Renal pelvis (tissue), 12 donors: ENCODE measurements at places on chromosomes 5 and 9. TPM values are rescaled to one million over a fixed set of nuclear protein-coding genes. Genes with fewer than 3 reads are reported as not detected.

TAF9 gene
- polyA plus RNA-seq = 49.5 TPM

DNA sequence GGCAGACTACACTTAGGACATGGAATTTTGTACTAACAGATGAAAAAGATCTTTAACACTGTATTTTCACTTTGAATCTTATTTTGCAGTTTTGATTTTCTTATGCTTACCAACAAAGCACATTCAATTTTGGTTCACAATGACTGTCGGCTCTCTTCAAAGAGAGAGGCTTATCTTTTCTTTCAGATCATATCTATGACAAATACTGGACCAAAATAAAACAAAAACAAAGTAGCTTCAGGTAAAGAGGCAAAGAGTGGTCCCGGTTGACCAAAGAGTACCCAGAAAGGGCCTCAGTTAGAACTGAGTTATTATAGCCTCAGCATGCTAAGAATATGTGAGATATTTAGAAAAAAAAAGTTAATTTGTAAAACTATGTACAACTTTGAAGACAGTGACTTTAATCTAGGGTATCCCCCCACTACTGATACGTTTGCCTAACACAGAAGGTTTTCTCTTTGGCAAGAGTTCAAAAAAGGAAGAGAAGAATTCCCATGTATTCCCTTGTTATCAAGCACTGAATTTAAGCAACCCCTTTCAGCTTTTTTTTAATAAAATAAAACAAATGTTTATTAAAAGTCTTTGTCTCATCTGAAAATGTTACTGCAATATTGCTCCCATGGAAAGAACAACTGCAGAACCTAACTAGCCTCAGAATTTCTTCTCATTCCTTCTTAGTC is 50.5 kb downstream of the NR6A1 start:
- no peak for DNase-seq

- no peak for DNase-seq
Observed at GRCh38 chr5:72441094-72441723, 66.0 kb downstream of the ZNF366 start.

GRCh38 chr5:39485079-39485478 is 60.3 kb upstream of the DAB2 start:
- no peak for DNase-seq

DNA sequence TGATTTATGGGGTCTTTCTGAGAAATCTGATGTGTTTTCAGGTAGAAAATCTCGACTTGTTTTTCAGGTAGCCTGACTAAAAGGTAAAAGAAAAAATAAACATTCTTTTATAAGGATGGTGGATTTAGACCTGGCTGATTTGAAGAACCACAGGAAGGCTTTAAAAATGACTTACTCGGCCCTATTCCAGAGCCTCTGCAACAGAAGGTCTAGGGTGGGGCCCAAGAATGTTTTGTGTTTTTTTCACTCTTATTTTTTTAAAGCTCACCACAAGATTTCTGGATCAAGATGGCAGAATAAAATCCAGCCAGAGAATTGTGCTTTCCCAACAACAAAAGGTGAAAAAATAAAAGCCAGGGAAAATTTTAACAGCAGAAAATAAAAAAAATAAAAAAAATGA is 59.1 kb downstream of the FNBP1 start:
- no peak for DNase-seq

- DNase-seq = no peak
Observed at GRCh38 chr9:134701581-134702259, 60.1 kb downstream of the COL5A1 start.

DNA sequence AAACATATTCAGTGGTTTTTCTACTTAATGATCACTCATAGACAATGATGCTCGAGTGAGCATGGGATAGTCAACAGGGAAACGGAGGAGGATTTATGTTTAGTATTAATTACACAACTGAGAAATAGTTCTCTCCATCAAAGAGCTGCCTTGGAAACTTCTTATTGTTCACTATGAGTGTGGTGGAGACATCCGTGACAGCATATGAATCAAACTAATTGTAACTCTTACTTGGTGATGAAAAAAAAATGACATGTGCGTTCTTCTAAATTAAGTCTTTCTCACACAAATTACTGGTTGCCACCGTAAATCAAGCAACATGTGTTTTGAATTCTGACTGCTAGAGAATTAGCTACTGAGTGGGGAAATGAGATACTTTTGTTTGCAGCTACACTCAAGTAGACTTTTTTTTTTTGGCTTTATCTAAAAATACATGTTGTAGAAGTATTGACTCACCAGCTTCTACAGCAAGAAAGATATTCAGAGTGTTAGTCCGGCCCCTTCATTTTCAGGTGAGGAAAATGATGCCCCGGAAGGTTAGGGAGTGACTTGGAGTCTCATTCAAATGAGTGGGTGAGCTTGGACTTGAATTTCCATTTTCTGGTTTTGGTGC is 179.4 kb downstream of the CFAP90 start:
- DNase-seq = no peak

DNA sequence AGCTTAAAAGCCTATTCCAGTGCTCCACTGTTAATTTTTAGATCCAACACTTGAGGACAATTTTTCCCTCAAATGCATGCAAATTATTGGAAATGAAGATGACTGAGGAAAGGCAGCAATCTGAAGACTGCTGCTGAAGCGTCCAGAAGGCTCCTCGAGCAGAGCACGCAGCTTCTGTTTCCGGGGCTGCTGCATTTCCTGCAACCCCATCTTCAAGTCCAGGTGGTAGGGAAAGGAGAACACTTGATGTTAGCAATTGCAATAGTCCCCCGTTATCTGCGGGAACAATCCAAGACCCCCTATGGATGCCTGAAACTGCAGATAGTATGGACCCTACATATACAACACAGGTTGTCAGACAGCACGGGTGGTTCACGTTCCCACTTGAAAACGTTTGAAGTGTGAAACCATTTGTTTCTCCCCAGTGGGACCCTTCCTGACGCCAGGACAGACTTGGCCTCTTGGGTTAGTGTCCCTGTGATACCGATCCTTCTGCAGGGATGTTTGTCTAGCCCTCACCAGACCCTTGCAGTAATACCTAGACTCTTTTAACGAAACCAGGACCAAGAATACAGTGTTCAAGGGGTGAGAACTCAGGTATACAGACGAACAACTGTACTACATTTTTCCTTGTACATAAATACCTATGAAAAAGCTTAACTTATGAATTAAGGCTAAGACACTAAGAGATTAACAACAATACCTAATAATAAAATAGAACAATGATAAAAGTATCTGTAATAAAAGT is 152.3 kb downstream of the HSD17B3 start:
- DNase-seq = no peak

DNA sequence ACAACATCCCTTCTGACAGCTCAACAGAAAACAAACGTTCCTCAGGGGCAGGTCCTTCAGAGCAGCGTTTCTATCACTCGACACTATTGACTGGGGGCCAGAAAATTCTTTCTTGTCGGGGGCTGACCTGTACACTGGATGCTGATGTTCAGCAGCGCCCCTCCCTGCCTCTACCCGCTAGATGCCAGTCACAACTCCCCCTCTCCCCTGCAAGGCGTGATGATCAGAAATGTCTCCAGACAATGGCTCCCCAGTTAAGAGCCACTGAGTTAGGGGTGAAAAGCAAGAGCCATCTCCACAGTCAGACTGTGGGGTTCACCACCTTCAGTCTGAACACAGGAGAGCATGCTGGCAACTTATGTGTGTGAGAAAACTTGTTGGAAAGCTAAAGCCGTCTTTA is 39.8 kb downstream of the SERINC5 start:
- no peak for DNase-seq

- DNase-seq = no peak
Observed at GRCh38 chr5:1174122-1174936, 27.1 kb upstream of the SLC6A19 start.

DNA sequence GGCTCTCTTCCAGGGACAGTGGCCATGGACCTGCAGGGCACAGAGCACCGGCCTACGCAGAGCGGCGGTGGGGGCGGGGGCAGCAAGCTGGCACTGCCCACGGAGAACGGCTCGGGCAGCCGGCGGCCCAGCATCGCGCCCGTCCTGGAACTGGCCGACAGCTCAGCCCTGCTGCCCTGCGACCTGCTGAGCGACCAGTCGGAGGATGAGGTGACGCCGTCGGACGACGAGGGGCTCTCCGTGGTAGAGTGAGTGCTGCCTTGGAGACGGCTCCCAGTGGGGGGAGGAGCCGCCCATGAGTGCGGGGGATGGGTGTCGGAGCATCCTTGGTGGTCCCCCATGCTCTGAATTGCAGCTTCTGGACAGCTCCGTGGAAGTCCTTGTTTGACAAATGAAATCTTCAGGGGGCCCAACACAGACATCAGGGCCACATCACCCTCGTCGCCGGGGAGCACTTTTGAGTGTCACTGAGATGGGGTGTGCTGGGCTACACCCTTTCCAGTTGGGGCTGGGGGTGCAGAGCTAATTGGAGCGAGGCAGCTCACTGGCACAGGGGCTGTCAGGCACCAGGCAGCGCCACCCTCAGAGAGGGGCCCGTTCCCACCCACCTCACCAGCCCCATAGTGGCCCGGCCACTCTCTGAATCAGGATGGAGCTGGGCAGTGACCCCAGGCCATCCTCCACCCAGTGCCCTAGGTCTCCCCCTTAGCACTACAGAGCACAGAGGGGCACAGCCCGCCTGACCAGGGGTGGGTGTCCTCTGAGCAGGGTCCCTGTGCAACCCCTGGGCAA is 70.9 kb downstream of the KCNT1 start:
- DNase-seq = peak; percentile 15

GRCh38 chr5:134026521-134027287 is 21.9 kb upstream of the VDAC1 start:
- DNase-seq = peak; percentile 79

GRCh38 chr5:150642567-150642927 is 2.1 kb downstream of the SYNPO start:
- DNase-seq = peak; percentile 81

DNA sequence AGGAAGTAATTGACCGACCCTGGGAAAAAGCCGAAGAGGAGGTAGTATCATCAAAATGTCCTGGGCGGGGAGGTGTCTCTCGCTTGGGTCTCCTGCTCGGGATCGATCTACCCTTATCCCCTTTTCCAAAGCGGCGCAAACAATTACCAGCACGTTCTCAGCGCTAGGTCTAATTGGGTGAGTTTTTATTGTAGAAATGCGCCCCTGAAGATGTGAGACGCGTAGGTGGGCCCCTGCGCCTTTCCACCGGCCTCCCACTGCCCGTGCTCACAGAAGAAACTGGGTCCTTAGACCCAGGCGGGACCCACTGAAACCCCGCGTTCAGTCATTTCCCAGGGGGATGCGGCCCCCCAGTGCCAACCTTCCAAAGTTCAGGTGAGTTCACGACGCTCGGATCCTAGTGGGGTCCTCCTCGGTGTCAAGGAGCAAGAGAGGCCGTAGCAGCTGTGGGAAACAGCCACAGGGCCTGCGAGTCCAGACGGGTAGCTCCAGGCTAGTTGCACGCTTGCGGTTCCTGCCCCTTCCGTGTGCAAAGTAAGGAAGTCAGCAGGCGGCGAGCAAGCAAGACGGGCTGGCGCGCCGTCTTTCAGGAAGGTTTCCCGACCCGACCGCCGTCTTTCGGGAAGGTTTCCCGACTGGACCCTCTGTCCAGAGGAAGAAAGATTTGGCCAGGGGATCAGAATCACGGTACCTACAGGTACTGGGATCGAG is 1.5 kb downstream of the SMIM32 start:
- no peak for DNase-seq

GRCh38 chr5:111999286-111999685 is 242.3 kb upstream of the NREP start:
- DNase-seq = no peak

- DNase-seq = peak; percentile 24
Observed at GRCh38 chr5:6633469-6634245, 417 bp downstream of the SRD5A1 start.

DNA sequence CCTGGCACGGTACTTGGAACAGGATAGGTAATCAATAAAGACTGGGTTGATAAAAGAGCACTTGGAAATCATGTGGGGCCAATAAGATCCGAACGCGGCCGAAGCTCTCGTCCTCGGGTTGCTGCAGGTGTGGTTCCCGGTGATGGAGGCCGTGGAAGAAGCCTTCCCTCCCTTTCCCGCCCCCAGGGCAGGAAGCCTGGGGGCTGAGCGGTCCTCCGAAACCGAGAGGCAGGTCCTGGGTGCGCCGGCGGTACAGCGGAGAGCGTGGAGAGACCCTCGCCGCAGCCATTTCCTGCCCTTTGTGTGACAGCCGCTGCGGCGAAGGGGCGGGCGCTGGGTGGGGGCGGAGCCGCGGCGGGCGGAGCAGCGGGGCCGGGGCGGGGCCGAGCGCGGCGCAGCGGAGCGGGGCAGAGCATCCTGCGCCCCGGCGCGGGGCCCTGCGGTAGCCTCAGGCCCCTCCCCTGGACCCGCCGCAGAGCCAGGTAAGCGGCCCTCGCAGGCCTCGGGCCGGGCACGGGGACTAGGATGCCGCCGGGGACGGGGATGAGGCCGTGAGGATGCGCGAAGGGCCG is at the start of gene CYFIP2:
Gene CYFIP2, plus strand, starts transcription at position 410 of the 572 bp plus-strand sequence. CDS start 19,239 bp downstream, outside the sequence.
- DNase-seq = peak; percentile 58

DNA sequence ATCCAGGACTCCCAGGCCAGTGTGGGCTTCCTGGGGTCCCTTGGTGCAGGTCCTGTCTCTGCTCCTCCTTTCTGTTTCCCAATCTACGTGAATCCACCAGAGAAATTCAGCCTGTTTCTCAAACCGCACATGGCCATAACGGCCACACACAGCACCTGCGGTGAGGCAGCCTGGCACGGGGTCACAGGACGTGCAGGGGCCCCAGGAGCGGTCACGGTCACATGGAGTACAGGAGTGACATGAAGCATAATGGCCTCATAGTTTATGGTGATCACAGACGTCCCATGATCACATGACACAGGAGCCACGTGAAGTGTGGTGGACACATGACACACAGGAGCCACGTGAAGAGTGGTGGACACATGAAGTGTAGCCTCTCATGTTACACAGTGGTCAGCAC is 248.5 kb upstream of the IRX4 start:
- DNase-seq = no peak

ZDHHC11 gene
- polyA plus RNA-seq = 8.5 TPM

DNA sequence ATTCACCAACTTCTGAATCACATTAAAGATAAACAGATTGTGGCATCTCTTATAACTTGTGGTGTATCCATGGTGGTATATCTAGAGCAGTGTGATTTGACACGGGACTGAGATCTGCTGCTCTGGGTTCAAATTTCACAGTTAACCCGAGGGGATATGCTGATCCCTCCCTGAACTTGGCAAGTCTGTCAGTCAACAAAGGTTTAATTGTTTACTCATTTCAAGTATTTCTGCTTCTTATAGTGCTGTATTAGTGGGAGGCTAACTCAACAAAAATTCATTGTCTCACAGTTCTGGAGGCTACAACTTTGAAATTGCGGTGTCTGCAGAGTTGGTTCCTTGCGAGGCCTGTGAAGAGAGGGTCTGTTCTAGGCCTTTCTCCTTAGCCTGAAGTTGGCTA is 1175.2 kb downstream of the PTPRD start:
- DNase-seq = no peak

NIM1K gene
- polyA plus RNA-seq = 0.62 TPM

SH3PXD2B gene
- 28.7 TPM for polyA plus RNA-seq

- DNase-seq = no peak
Observed at GRCh38 chr9:119810645-119811429, 441.6 kb upstream of the BRINP1 start.

SLC1A3 gene
- polyA plus RNA-seq = 3.7 TPM
